Activated naive CD8-positive, alpha-beta T cell treated with anti-CD3 and anti-CD28 coated beads, Interleukin-2, amount 10 ng/mL, durations not matched to agents 7 days and 5 days (primary cell): ENCODE measurements at places on chromosomes 1 and 21.

DNA sequence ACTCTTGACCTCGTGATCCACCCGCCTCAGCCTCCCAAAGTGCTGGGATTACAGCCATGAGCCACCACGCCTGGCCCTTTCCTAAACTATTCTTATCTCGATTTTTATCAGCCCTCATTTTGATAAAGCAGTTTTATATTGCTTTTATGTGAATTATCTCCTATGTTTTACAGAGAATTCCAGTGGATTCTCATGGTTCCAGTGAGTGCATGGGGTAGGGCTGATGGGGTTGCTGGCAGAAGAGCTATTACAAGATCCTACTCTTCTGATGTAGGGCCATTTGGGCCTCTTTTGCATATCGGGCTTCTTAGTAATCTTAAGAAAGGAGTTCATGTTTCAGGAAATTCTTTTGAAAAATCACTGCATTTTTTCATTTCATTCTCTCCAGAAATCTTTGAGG, 187.6 kb downstream of the PBX1 start:
- no peak overlapping the region for H3K27ac ChIP-seq
- no peaks in the 10 kb centered on the region for H3K36me3 ChIP-seq
- no peaks in the 10 kb centered on the region for H3K4me1 ChIP-seq
- no peak overlapping the region for H3K4me3 ChIP-seq
- no peaks in the 10 kb centered on the region for H3K27me3 ChIP-seq

GRCh38 chr1:58143972-58144697, 402.4 kb downstream of the OMA1 start:
- H3K27me3 ChIP-seq = peaks cover 2% of the 10 kb centered on the region
- no peak overlapping the region for H3K27ac ChIP-seq
- no peak for DNase-seq
- H3K36me3 ChIP-seq = no peaks in the 10 kb centered on the region

DNA sequence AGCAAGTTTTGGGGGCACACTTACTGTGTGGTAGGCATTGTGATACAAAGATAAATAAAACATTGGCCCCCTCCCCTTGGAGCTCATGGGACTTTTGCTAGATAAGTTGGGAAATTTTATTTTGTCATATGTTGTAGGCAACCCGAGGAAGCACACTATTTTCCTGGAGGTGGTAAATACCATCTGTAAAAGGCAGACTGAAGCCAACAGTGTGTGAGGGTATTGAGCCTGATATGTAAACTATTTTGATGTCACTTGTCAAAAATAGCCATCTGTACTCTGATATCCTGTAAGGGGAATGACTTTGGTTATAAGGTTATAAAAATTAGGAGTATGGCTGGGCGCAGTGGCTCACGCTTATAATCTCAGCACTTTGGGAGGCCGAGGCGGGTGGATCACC, 30.6 kb downstream of the VANGL2 start:
- no peak overlapping the region for H3K4me3 ChIP-seq
- H3K27ac ChIP-seq = peak overlapping the region; percentile 88
- no peak for DNase-seq
- H3K36me3 ChIP-seq = peaks cover 10% of the 10 kb centered on the region
- peaks cover 46% of the 10 kb centered on the region for H3K4me1 ChIP-seq

DNA sequence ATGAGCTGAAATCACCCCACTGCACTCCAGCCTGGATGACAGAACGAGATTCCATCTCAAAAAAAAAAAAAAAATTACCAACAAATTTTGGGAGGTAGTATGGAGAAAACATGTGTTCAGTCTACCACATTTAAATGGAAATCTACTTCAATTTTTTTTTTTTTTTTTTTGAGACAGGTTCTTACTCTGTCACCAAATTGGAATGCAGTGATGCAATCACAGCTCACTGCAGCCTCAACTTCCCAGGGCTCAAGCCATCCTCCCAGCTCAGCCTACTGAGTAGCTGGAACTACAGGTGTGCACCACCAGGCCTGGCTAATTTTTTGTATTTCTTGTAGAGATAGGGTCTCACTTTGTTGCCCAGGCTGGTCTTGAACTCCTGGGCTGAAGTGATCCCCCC, 82.1 kb downstream of the GFI1 start:
- no peak overlapping the region for H3K4me3 ChIP-seq
- H3K27me3 ChIP-seq = no peaks in the 10 kb centered on the region
- no peak for DNase-seq
- H3K36me3 ChIP-seq = peaks cover 14% of the 10 kb centered on the region

- no peaks in the 10 kb centered on the region for H3K4me1 ChIP-seq
- DNase-seq = no peak
- no peak overlapping the region for H3K4me3 ChIP-seq
Observed at GRCh38 chr1:41941381-41941780, 22.7 kb upstream of the HIVEP3 start.

DNA sequence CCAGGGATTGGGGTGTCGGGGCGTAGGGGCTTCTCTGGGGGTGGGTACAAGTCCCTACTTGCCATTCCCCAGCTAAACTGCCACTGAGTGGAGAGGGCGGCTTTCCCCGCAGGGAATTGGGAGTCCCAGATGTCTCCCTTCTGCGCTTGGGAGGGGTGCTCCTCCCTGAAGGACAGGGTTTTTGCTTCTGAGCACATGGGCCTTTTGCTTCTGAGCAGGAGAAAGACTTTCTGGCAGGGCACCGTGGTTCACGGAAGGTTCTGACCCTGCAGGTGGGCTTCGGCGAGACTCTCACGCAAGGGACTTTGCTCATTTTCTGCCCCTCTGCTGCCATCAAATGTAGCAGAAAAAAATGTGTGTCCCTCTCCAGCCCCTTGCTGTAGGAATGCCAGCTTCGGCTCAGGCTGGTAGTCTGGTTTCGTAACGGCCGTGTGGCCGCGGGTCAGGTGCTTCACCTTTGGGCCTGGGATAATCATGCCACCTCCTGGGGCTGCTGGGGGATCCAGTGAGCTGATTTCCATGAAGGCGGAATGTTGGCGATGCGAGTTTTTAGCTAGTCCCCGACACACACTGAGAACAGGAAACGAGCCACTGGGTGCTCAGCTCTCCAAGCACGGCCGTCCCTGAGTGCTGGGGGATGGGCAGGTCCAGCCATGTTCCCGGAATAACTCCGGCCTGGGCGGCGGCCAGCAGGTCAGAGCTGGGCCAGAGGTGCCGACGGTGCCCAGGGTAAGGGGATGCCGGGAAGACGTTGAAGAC, 364.0 kb downstream of the CAMTA1 start:
- H3K4me3 ChIP-seq = no peak overlapping the region
- no peak for DNase-seq
- H3K36me3 ChIP-seq = no peaks in the 10 kb centered on the region
- no peaks in the 10 kb centered on the region for H3K27me3 ChIP-seq

- H3K27me3 ChIP-seq = no peaks in the 10 kb centered on the region
- no peak for DNase-seq
- H3K27ac ChIP-seq = peak overlapping the region; percentile 45
- peaks cover 5% of the 10 kb centered on the region for H3K36me3 ChIP-seq
- peaks cover 55% of the 10 kb centered on the region for H3K4me1 ChIP-seq
Observed at GRCh38 chr1:172637522-172637921, 21.4 kb upstream of the FASLG start.

DNA sequence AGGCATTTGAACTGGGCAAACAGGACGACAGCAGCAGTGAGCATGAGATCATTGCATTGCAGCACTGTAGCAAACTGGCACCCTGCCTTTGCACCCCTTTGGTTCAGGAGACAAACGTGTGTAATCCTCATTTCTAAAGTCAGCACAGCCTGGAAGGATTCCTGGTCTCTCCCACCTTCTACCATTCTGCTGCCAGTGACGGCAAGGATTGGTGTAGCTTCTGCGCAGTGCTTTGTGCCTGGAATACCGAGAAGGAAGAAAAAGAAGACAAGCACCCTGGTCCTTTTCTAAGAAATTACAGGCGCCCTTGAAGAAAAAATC, 805.3 kb downstream of the USP25 start:
- H3K4me1 ChIP-seq = no peaks in the 10 kb centered on the region
- H3K27ac ChIP-seq = no peak overlapping the region
- no peaks in the 10 kb centered on the region for H3K27me3 ChIP-seq

GRCh38 chr21:38959692-38960061, 153.9 kb downstream of the ETS2 start:
- H3K36me3 ChIP-seq = peaks cover 2% of the 10 kb centered on the region
- H3K27me3 ChIP-seq = no peaks in the 10 kb centered on the region
- no peak overlapping the region for H3K27ac ChIP-seq
- no peak for DNase-seq

- no peaks in the 10 kb centered on the region for H3K27me3 ChIP-seq
- H3K4me1 ChIP-seq = peaks cover 5% of the 10 kb centered on the region
- H3K27ac ChIP-seq = no peak overlapping the region
- no peaks in the 10 kb centered on the region for H3K36me3 ChIP-seq
- no peak overlapping the region for H3K4me3 ChIP-seq
Observed at GRCh38 chr1:178540646-178541045, 27.7 kb downstream of the TEX35 start.

DNA sequence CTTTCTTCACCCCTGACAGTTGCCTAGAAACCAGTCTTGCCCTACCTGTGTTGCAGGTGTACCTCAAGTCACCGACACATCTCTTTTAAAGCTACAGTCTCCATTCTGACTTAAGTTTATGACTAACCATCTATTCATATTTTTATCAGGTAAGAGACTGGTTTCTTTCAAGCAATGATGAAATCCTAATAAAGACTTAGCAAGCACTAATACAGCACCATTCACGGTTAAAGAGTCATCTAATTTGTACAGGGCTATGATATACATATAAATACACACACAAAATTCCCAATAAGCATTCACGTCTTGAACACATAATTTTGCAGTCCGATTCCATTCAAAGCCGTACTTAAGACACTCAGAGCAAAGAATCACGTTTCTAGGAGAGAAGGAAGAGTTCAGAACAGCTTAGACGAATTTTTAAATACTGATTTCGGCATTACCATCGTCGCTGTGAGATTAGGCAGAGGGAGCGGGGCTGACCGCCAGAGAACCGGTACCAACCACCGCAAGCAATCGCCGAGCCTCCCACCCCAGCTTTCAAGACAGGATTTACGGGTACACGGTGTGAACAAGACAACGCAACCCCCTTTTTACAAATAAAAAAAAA, 943 bp downstream of the ERRFI1 start:
- peaks cover 58% of the 10 kb centered on the region for H3K27me3 ChIP-seq
- no peak for DNase-seq
- peaks cover 9% of the 10 kb centered on the region for H3K4me1 ChIP-seq
- peaks cover 5% of the 10 kb centered on the region for H3K36me3 ChIP-seq

- H3K27me3 ChIP-seq = peaks cover 3% of the 10 kb centered on the region
- no peak overlapping the region for H3K27ac ChIP-seq
- DNase-seq = no peak
- no peaks in the 10 kb centered on the region for H3K36me3 ChIP-seq
- H3K4me1 ChIP-seq = no peaks in the 10 kb centered on the region
- H3K4me3 ChIP-seq = no peak overlapping the region
Observed at GRCh38 chr1:171126504-171126903, 35.8 kb downstream of the FMO3 start.

DNA sequence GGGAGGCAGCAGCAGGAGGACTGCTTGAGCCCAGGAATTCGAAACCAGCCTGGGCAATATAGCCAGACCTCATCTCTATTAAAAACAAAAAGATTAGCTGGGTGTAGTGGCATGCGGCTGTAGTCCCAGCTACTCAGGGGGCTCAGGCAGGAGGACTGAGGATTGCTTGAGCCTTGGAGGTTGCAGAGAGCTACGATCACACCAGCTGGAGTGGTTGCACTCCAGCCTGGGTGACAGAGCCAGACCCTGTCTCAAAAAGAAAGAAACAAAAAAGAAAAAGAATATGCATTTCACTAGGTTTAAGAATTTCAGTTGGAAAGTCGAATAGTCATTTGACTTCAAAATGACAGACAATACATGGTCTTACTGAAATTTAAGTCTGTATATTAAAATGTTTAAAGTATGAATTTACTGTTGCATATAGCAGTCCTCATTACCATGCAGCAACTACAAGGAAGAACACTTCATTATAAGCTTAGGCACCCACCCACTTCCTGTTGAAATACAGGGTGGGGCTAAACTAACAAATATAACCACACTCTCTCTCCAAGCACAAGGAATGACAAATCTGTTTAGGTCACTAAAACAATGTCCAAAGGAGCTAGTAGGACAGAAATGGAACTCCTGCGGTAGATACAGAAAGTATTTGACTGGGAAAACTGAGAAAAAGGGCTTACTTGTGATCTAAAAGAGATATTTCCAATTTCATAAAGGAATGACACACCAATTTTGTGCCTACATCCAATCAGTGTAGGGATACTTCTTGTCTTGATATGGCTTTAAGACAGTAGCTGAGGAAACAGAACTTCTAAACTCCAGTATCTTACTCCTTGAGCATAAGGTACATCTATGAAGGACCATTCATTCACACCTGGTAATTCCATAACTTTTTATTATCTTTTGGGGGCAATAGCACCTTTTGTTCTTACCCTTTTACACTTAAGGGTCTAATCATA, 44.1 kb downstream of the GPR3 start:
- no peaks in the 10 kb centered on the region for H3K27me3 ChIP-seq
- peaks cover 46% of the 10 kb centered on the region for H3K4me1 ChIP-seq
- DNase-seq = no peak
- H3K4me3 ChIP-seq = peak overlapping the region; percentile 50
- H3K27ac ChIP-seq = peak overlapping the region; percentile 75
- H3K36me3 ChIP-seq = peaks cover 23% of the 10 kb centered on the region

GRCh38 chr1:223843934-223844786, 1.6 kb downstream of the TP53BP2 start:
- H3K36me3 ChIP-seq = peaks cover 2% of the 10 kb centered on the region
- no peak for DNase-seq
- peak overlapping the region; percentile 96 for H3K27ac ChIP-seq
- H3K4me1 ChIP-seq = peaks cover 31% of the 10 kb centered on the region

DNA sequence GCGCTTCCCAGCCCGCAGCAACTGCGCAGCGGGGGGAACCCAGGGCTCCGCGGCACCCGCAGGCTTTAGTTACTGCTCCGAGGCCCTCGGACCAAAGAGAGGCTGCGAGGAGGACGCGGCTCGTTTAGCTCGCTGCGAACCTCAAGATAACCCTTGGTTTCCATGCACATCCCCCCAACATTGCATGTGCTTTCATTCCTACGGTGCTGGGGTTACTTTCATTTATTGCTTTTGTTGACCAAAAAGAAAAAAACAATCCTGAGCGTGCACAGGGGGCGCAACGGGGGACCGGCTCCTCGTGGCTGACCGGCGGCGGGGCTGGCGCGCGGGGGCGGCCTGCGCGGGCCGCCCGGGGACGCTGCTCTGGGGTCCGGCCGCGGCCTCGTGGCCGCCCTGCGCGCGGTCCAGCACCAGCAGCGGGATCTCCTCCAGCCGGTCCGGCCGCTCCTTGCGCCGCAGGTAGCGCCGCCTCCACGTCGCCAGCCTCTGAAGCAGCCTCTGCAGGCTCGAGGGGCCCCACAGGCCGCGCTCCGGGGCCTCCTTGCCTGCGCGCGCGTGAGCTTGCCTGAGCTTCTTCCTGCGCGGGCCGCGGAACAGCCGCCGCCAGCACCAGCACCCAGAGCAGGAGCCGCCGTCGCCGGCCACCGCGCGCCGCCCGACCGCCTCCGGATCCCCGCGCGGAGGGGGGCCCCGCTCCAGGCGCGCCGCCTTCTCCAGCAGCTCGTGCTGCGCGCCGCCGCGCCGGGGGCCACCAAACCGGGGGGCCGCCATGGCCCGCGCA, 77.4 kb downstream of the DESI2 start:
- H3K4me1 ChIP-seq = peaks cover 20% of the 10 kb centered on the region
- H3K4me3 ChIP-seq = peak overlapping the region; percentile 94
- H3K27ac ChIP-seq = peak overlapping the region; percentile 85
- peak; percentile 72 for DNase-seq
- peaks cover 8% of the 10 kb centered on the region for H3K27me3 ChIP-seq
